ENCODE measurements at places on chromosomes 13 and 19.
A peak's percentile ranks its signal among the peaks of the same experiment; 100 is the strongest.

DNA sequence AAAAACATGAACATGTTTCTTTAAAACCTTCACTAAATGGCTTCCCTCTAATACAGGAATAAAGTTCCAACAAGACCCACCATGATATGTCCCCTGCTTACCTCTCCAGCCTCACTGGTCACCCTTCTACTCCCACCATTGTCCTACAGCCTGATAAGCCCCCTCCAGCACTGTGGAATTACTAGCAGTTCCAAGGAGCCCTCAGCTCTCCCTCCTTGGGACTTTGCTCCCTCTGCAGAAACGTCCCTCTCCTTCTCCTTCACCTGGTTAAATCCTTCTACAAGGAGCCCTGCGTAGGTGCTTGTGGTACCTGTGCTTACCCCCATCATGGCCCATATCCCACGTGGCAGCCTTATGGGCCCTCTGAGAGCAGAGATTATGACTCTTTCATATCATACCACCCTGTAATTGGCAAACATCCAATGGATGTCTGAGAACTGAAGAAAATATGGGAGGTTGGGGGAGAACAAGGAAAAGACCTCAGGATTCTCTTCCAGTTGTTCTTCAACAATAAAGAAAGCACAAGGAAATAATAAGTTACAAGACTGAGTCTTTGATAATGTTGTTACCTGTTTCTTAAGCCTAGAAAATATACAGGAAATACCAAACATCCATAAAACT is 26.1 kb upstream of the DOCK9 start:
- no peak for DNase-seq

- DNase-seq, result no peak
Observed at GRCh38 chr13:23618341-23618740, 48.1 kb downstream of the TNFRSF19 start.

DNA sequence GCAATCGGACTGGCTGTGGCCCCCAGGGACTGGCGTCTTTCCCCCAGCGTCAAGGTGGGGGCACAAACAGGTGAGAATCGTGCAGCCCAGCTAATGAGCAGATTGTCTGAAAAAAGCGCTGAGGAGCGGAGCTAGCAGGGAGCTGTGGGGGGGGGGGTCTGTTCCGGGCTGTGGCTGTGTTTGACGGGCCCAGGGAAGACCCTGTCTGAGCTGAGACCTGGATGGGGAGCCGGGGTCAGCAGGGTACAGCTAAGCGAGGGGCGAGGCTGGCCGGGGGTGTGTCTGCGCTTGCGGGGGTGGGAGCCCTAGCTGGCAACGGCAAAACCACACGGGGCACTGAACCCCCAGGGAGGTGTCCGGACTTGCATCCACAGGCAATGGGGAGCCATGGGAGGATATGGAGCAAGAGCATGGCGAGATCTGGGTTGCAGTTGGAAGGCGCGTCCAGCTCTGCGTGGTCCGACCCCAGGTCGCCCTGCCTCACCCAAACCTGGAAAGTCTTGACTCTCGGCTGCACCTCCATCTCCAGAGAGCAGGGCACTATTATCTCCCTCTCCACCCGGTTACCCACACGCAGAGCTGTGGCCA is 4.6 kb downstream of the LINGO3 start:
- no peak for DNase-seq

- DNase-seq, result no peak
Observed at GRCh38 chr13:35881360-35881759, 249.8 kb downstream of the DCLK1 start.

DNA sequence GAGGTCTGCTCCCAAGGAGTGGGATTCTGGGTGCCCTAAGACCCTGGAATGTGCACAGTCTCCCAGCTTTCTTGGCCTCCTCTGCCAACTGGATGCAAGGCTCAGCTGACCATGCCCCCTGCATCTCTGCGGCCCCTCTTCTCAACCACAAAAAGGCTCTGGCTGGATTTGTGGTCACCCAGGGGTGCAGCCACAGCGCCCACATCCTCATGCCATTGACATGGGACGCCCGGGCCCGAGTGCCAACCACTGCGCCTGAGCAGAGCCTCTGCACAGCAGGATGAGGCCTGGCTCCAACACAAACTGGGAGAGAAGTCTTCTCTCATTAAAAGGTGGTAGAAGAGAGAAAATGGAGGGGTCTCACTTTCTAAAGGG is 103.5 kb downstream of the FOXO1 start:
- DNase-seq, result no peak

GRCh38 chr19:38977445-38978325 is 2.1 kb upstream of the FBXO17 start:
- DNase-seq, result peak; percentile 26

- DNase-seq, result no peak
Observed at GRCh38 chr13:24527266-24527775, 14.7 kb upstream of the PARP4 start.

- DNase-seq, result no peak
Observed at GRCh38 chr19:29318581-29318980, 105.6 kb upstream of the UQCRFS1 start.

DNA sequence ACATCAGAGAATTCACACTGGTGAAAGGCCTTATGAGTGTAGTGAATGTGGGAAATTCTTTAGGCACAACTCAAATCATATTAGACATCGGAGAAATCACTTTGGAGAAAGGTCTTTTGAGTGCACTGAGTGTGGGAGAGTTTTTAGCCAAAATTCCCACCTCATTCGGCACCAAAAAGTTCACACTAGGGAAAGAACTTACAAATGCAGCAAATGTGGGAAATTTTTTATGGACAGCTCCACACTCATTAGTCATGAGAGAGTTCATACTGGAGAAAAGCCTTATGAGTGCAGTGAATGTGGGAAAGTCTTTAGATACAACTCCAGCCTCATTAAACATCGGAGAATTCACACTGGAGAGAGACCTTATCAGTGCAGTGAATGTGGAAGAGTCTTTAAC is 10.1 kb downstream of the ZNF17 start:
- DNase-seq, result no peak

GRCh38 chr13:65875031-65875430 is 1355.1 kb downstream of the PCDH9 start:
- DNase-seq, result no peak

DNA sequence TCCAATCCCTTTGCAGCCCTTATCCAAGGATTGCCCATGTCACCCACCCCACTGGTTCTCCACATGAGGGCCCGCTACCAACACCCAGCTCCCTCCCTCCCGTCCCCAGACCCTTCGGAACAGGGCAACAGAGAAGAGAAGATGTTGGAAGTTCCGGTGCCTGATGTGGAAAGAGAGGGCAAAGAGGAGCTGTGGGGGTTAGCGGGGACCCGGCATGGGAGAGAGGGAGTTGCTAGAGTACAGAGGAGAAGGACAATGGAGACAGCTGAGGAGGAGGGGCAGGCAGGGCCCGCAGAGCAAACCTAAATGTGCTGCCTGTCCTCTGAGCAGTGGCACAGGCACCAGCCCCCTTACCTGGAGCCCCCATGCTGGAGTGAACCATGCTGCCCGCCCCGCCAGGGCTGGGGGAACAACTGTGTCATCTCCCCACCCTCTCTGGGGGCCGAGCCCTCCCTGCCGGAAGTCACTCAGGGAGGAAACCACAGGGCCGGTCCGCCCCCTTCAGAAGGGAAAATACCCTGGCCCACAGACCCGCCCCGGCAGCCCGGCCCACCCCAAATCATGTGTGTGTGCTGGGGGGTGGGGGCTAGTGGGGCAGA is at the start of gene POU2F2:
Gene POU2F2, minus strand, starts transcription at position 417 of the 599 bp plus-strand sequence. Its CDS starts 35 bp downstream, at position 382.
- peak; percentile 85 for DNase-seq

DNA sequence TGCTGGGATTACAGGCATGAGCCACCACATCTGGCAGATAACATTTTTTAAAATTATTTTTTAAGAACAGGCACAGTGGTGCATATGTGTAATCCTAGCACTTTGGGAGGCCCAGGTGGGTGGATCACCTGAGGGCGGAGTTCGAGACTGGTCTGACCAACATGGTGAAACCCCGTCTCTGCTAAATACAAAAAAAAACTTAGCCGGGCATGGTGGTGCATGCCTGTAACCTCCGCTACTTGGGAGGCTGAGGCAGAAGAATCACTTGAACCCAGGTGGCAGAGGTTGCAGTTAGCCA is 631 bp upstream of the PALM3 start:
- DNase-seq, result no peak

DNA sequence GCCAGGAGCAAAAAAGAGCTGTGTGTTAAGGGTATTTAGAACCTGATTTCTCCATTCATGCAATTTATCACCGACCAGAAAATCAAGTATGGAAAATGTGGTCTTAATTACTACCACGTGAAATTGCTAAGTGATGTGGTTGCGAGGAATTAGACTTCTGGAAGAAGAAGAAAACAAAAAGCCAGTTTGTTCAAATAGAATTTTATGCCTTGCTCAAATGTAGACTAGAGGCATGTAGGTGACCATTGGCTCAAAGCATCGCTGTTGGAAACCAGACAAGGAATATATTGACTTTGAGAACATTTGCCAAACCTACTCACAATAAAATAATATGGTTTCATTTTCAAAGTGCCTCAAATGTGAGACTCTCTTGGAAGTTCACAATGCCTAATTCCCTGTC is 57.3 kb upstream of the LRCH1 start:
- DNase-seq, result no peak

All from activated T-helper 1 cell treated with anti-CD3 and anti-CD28 coated beads, Interleukin-12 subunit alpha, Interleukin-12 subunit beta, Interleukin-2, Interleukin-4 antibody, amounts not matched to agents 30 ng/mL and 10 ng/mL and 1 ng/mL, durations not matched to agents 14 hours and 24 hours and 36 hours (primary cell).